ENCODE measurements at places on chromosomes 6 and 20.
A peak's percentile ranks its signal among the peaks of the same experiment; 100 is the strongest.

DNA sequence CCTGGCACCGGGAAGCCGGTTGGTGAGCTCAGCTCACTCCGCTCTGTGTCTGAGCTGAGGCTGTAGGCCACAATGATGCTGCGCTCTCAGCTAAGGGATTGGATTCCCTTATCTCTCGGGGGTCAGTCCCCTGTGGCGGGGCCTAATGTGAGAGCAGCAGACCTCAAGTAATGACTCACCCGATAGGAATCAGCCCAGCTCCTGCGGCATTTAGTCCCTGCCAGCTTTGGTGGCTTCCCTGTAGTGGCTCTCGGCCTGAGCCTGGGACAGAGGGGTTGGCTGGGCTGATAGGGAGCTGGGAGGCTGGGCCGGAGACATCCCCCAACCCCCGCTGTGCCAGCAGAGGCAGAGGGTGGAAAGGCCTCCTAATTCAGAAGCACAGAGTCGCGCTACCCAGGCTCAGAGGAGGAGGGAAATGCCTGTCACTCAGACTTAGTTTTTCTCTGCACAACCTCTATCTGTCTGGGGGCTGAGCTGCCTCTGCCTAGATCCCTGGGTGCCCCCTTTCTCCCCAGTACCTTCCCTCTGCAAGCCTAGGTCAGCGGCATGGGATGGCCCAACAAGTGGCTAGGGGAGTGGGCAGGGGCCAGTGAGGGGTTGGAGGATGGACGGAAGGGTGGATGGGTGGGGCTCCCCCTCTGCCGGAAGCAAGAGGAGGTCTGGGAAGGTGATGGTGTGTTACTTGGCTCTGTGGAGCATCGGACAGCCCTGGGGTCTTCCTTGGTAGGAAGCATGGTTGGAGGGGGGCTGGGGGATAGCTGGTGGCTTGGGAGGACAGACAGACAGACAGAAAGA, 92.2 kb downstream of the CDH22 start:
- no peak for DNase-seq

GRCh38 chr20:1242099-1242498, 16.3 kb downstream of the RAD21L1 start:
- DNase-seq = no peak

- DNase-seq = no peak
Observed at GRCh38 chr20:33727115-33727479, 4.7 kb upstream of the ZNF341 start.

DNA sequence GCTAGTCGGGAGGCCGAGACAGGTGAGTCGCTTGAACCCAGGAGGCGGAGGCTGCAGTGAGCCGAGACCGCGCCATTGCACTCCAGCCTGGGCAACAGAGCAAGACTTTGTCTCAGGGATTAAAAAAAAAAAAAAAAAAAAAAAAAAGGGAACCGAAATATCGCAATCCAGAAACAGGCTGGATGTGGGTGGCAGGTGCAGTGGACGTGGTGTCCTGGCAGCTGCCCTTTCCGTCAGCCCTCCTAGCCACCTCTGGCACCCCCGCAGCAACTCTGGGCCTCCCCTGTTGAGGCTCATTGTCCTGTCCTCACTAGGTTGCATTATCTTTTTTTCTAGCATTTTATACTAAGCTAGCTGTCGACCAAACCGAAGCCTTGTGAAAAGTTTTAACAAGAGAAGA, 113.5 kb downstream of the DTNBP1 start:
- DNase-seq = no peak

- DNase-seq = no peak
Observed at GRCh38 chr6:36357872-36358225, 21.2 kb upstream of the BNIP5 start.

GRCh38 chr20:34883809-34884208, 7.4 kb downstream of the ACSS2 start:
- DNase-seq = no peak

- no peak for DNase-seq
Observed at GRCh38 chr6:38593998-38594665, 45.6 kb downstream of the BTBD9 start.

GRCh38 chr6:142845624-142846458, 99.1 kb downstream of the HIVEP2 start:
- DNase-seq = no peak

- DNase-seq = peak; percentile 86
Observed at GRCh38 chr20:4108495-4109306, 93.3 kb upstream of the RNF24 start.

- DNase-seq = no peak
Observed at GRCh38 chr20:17896771-17897369, 71.7 kb downstream of the SNX5 start.

DNA sequence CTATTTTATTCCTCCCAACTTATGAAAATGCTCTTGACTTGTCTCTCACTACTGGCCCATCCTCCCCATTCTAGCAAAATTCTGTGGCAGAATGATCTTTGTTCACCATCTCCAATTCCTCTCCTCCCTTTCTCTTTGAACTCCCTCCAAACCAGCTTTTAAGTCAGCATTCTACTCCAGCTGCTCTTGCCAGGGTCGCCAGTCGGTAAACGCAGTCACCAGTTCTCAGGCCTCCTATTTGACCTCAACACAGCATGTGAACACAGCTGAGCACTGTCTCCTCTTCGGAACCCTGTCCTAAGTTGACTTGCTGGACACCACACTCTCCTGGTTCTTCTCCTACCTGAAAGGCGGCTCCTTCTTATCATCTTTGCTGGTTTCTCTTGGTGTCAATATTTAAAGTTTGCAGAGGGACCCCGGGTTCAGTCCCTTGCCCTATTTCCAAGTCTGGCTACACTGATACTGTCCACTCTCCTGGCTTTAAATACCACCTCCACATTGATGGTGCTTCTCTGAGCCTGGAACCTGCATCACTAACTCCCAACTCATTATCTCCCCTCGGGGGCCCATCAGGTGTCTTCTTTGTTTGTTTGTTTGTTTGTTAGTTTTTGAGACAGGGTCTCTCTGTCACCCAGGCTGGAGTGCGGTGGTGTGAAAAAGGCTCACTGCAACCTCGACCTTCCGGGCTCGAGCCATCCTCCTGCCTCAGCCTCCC, 27.4 kb downstream of the GDAP1L1 start:
- no peak for DNase-seq

GRCh38 chr20:45672765-45673164, 2.7 kb upstream of the WFDC11 start:
- DNase-seq = no peak

Measured in AG09319 (cell line).